Gastroesophageal sphincter (tissue), 4 donors: ENCODE measurements at places on chromosomes 5 and 9.

GRCh38 chr5:56774957-56775356 is 40.4 kb upstream of the MAP3K1 start:
- no peak for ATAC-seq

- ATAC-seq: no peak
Measured at GRCh38 chr5:141192110-141192725, at the start of gene PCDHB10. PCDHB10 (plus strand) TSS chr5:141192353; CDS start chr5:141192553, 200 bp downstream.

- no peak for ATAC-seq
Measured at GRCh38 chr5:138943599-138944173, 68.6 kb upstream of the LRRTM2 start.

DNA sequence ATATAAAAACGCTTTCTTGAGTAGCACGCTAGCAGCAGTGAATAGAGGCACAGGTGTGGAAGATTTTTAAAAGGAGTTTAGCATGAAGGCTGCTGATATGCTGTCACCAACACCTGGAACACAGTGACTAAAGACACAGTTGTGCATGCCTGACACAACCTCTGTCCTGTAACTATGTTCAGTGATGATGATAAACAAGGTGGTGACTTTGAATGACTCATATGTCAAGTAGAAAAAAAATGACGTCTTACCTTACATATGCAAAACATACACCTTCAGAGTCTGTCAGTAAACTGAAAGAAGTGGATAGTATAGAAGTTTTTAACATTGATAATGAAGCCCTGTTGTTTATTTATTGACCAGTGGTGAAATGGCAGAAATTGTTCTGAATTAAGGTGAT is 66.2 kb upstream of the ADCY2 start:
- ATAC-seq: no peak

- ATAC-seq: no peak
Measured at GRCh38 chr5:66585291-66585690, 10.9 kb upstream of the MAST4 start.

DNA sequence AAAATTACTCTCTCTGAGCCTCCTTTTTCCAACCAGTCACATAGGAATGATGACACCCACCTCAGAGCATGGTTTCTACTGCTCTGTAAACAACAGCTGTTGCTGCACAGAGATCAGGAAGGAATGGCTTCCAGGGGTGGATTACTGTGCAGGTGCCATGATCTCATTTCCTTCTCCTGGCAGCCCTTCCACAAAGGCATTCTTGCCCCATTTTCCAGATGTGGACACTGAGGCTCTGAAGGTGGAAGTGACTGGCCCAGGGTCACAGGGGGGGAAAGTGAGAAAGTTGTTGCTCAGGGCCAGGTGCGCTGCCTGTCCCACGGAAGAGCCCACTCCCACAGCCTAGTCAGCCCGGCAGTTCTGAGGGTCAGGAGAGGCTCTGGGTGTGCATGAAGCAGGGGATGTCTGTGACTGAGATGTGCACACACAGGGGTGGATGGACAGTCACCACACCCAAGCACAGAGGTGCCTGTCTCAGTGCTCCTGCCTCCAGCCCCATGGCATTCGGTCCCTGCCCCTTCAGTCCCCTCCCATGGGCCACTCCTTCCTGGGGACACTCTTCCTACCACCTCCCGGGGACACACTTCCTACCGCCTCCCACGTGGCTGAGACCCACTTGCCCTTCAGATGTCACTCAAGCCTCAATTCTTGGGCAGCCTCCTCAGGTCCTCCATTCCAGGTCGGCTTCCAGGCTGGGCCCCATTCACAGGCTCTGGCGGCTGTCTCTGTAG is 17.0 kb downstream of the FGFR4 start:
- ATAC-seq: no peak

DNA sequence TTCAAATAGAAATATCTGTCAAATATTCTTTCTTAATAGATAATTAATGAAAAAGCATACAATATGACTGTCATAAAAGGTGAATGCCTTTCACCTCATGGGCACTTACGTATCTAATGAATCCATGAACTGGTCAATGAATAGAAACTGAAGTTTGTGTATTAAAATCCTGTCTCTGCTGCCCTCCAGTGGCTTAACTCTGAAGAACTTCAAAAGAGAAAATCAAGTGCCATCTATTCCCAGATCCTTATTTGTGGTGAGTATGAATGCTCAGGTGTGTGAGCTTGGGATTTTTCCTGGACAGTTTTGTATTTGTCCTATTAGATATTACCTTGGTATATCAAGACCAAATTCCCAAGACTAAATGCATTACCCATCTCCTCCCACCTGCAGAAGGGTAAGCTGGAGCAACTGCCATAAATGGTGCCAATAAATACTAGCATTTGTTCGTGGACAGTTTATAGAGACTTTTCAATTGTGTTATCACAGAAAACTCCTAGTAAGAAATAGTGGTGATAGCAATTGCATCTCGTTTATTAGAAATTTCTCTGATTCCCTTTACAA is 44.0 kb upstream of the SVEP1 start:
- ATAC-seq: no peak

DNA sequence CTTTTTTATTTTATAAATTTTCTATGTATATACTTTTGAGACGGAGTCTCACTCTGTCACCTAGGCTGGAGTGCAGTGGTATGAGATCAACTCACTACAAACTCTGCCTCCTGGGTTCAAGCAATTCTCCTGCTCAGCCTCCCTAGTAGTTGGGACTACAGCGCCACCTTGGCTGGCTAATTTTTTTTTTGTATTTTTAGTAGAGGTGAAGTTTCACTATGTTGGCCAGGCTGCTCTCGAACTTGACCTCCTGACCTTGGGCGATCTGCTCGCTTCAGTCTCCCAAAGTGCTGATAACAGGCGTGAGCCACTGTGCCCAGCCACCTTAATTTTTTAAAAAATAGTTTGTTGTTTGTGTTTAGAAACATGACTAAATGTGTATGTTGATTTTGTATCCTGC is 76.6 kb downstream of the FBXO4 start:
- no peak for ATAC-seq

- peak; percentile 34 for ATAC-seq
Measured at GRCh38 chr9:135926402-135927194, 19.3 kb upstream of the CAMSAP1 start.

- no peak for ATAC-seq
Measured at GRCh38 chr5:138824924-138825863, 49.9 kb downstream of the LRRTM2 start.

DNA sequence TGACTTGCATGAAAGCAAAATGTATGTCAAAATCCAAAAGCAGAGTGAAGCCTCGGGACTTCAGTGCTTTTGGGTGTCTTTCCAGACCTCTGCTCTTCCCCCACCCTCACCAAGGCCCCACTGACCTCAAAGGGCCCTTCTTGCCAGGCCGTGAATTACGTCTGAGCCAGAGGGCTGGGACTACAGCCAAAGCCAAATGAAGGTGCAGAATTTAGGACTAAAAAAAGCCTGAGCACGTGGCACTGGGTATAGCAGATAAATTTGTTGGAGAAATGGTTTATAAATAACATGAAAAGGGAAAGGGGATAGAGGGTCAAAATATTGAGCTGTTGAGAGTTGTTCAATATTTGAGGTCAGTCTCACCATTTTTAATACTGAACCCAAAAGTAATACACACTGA is 163.4 kb downstream of the GHR start:
- peak; percentile 41 for ATAC-seq

GRCh38 chr5:5380298-5380697 is 42.2 kb upstream of the ICE1 start:
- no peak for ATAC-seq

GRCh38 chr5:151469386-151469785 is 22.0 kb downstream of the SLC36A1 start:
- ATAC-seq: no peak

DNA sequence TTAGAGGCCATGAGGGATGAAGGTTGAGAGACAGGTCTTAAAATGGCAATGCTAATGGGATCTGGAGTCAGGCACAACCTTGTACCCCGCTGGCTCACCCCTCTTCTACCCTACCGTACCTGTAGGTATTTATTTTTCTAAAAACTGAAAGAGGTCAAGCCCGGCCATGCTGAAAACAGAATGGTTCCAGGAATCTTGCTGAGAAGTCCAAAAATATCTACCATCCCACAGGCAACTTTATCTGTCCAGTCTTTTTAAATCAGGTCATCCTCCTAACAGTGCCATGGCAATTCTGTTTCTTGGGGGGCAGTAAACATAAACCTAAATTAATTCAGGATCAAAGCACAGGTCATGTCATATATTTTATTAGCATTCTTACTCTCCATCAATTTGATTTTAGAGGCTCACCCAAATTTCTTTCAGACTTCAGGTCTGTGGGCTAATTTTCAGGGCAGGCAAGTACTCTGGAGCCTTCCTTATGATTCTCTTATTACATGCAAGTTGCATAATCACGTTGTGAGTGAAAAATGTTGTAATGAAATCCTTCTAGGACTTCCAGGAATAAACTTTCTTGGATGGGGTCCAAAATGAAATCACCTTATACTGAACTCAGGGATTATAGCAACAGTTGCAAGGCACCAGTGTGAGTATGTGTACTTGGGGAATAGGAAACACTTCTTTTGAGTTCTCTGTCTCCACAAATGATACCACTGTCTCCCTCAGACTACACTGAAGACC is 102.7 kb upstream of the NREP start:
- peak; percentile 83 for ATAC-seq

- peak; percentile 82 for ATAC-seq
Measured at GRCh38 chr5:58060996-58061395, 398.9 kb downstream of the PLK2 start.

- no peak for ATAC-seq
Measured at GRCh38 chr9:79630521-79631403, 59.0 kb downstream of the TLE4 start.

DNA sequence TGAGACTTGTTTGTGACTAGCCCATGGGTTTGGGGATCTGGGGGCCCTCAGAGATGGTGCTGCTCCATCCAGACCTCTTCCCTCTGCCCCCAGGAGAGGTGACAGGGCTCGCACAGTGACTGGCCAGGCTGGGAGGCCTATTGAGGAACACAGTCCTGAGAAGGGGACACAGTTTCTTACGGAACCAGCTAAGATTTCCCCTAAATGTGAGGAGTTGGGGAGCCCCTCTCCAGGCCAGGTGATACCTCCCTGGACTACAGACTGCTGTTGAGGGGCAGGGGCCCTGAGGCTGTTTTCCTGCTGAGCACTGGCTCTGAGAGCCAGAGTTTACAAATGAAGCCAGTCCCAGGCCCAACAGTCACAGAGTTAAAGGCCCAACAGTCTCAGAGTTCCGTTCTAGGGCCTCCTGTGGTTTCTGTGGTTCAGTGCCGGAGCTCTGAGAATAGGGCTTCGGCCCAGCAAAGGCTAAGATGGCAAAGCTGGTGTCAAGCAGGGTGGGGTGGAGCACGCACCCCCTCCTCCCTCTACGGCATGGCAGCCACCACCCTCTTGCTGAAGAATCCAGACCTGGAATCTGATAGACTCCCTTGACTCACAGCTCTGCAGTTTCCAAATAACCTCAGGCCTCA is 1.1 kb upstream of the SEMA4D start:
- no peak for ATAC-seq

GRCh38 chr5:112419164-112419985 is at the start of gene EPB41L4A:
EPB41L4A (minus strand) TSS chr5:112419277; CDS start chr5:112419039, 238 bp downstream.
- ATAC-seq: peak; percentile 76

GRCh38 chr5:145919413-145919812 is 17.0 kb upstream of the SH3RF2 start:
- ATAC-seq: no peak

DNA sequence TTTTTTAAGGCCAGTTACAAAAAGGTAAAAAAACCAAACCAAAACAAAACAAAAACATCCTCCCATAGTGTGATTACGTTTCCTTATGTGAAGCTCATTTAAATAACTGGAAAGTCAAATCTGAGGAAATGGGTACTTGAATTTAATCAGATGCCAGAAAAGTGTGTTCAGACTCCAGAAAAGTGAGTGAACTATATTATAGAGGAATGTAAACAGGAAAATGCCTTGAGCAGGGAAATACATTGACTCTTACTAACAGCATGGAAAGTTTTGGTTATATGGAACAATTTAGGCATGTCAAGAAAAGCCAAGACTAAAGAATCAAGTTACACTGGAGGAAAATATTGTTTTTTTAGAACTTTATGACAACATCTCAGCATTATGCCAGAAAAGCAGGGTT is 37.8 kb upstream of the RNF20 start:
- ATAC-seq: no peak

DNA sequence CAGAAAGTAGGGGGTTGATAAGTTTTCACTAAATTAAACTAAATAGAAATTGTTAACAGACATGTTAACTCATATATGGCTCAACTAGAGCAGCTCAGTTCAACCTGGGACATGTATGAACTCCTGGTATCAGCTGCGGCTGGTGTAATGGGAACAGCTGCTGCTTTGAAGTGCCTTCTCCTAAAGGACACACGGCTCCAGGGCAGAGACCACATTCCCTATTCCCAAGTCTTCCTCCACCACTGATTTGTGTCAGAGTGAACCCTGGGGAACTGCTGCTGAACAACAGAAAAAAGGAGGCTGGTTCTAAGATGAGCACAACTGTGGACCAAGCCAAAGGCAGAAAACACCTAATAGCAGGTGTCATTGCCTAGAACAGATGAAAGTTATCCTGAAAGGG is 71.1 kb downstream of the MAPKAP1 start:
- no peak for ATAC-seq

DNA sequence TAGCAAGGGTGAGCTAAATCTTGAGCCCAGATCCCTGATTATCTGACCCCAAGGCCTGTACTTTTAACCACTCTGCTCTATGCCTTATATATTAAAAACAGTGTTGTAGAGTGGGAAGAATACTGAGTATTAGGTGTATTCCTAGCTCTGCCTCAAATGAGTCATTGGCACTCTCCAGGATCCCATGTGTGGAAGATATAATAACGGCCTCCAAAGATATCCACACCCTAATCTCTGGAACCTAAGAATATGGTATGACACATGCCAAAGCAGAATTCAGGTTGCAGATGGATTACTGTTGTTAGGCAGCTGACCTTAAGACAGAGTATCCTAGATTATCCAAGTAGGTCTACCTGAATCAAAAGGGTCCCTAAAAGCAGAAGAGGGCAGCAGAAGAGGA is 110.8 kb downstream of the ADRB2 start:
- ATAC-seq: no peak

DNA sequence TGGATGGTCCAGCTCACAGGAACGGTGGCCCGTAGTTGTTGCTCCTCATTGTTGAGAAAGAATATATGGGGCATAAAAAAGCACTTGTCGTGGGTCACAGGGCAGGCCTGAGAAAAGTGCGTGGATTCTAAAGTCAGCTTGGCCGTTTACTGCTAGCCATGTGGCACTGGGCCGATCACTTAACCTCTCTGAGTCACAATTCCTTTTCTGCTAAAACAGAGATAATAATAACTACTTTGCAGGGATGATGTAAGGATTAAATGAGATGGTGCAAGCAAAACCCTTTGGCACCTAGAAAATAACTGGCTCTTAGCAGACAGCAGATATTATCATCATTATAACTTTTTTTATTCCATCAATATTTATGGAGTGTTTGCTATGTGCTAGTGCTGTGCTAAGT is 579.7 kb downstream of the CCDC171 start:
- ATAC-seq: no peak

GRCh38 chr9:88321764-88322163 is 66.5 kb upstream of the SPIN1 start:
- no peak for ATAC-seq
